ENCODE measurements at places on chromosomes 16 and 17.

GRCh38 chr17:9999919-10000695, 95.0 kb upstream of the RCVRN start:
- DNase-seq, result peak; percentile 23

DNA sequence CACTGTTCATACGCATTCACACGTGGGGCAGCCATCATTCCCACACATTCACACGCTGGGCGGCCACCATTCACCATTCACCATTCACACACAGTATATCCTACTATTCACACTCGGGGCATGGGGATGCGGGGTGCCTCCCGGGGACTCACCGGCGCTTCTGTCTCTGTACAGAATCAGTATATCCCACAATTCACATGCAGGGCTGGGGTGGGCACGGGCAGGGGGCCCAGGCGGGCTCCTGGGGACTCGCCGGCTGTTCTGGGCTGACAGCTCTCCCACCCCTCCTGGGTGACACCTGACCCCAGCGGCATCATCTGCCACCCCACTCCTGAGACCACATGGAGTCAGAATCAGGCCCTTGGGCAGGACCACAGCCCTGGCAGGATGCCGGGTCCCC, 9.6 kb downstream of the NME3 start:
- DNase-seq, result no peak

DNA sequence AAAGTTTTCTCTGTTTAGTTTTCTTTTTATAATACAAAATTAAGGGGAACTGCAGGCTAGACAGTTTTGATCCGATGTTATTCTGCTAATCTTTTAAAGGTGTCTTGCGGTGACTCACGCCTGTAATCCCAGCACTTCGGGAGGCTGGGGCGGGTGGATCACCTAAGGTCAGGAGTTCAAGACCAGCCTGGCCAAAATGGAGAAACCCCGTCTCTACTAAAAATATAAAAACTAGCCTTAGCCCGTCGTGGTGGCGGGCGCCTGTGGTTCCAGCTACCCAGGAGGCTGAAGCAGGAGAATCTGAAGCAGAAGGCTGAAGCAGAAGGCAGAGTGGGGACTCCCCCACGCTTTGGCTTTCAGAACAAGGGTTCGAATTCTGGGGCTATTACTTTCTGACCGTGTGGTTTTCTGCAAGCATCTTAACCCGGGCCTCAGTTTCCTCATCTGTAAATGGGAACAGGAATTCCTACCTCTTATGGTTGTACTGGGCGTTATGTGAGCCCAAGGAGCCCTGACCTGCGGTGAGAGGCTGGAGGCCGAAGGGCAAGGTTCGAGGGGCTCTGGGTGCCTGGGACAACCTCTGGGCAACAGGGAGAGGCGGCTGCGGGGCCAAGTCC, 1.2 kb upstream of the KATNB1 start:
- no peak for DNase-seq

GRCh38 chr17:17606416-17607000, 15.0 kb upstream of the PEMT start:
- no peak for DNase-seq

DNA sequence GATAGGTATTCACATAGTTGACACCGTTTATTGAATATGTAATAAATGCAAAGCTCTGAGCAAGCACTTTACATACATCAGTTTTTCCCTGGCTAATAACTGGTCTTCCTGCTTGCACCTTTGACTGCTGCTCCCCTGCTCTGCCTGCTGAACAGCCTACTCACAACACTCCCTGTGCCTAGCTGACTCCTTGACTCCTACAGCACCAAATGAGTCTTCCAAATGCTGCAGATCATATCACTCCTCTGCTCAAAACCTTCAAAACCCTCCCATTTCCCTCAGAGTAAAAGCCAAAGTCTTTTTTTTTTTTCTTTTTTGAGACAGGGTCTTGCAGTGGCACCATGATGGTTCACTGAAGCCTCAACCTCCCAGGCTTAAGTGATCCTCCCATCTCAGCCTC, 18.5 kb downstream of the EFCAB3 start:
- no peak for DNase-seq

GRCh38 chr16:83338941-83339340, 468.8 kb upstream of the HSBP1 start:
- no peak for DNase-seq

DNA sequence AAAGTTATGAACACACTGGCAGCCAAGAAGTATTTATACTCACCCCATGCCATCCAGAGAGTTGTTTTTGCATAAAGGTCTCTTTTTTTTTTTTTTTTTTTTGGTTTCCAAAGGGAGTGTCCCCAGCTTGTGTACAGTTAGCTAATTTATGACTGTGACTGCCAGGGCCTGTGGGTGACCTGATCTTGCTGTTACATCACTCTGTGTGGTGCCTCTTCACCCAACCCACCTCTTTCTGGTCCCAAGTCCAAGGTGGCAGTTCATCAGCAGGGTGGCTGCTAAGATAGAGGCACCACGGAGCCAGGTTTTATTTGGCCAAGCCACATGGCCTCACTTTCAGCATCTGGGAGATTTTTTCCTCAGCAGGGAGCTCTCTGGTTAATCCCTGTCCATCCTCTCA, at the start of gene NOS2:
Gene NOS2, minus strand, starts transcription at position 8 of the 400 bp plus-strand sequence. CDS start 1,720 bp downstream, outside the sequence.
- DNase-seq, result no peak

All from GM20000 (cell line).